ENCODE measurements at places on chromosomes 16 and 17.
A peak's percentile ranks its signal among the peaks of the same experiment; 100 is the strongest.

- DNase-seq = no peak
Observed at GRCh38 chr16:81175325-81175891, 63.1 kb upstream of the BCO1 start.

- no peak for DNase-seq
Observed at GRCh38 chr16:72270531-72270930, 98.6 kb upstream of the PMFBP1 start.

GRCh38 chr16:20920091-20920490 lies 19.5 kb downstream of the LYRM1 start:
- no peak for DNase-seq

GRCh38 chr16:27722892-27723450 lies 173.0 kb downstream of the KATNIP start:
- no peak for DNase-seq

GRCh38 chr16:83807327-83807709 lies 460 bp upstream of the HSBP1 start:
- no peak for DNase-seq

DNA sequence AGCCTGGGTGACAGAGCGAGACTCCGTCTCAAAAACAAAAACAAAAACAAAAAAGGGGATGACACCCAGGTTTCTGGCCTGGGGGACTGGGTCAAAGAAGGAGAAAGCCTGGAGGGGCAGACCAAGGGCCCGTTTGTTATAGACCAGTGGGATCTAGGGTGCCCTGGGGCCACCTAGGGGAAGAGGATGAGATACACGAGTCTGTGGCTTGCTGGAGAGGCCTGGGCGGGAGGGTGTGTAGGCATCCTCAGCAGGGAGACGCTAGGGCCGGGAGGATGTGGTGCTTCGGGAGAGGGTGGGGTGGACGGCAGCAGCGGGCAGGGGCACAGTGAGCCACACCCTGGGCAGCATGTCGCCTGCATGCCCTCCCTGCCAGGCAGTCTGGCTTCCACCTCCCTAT lies 17.1 kb upstream of the CRK start:
- DNase-seq = no peak

DNA sequence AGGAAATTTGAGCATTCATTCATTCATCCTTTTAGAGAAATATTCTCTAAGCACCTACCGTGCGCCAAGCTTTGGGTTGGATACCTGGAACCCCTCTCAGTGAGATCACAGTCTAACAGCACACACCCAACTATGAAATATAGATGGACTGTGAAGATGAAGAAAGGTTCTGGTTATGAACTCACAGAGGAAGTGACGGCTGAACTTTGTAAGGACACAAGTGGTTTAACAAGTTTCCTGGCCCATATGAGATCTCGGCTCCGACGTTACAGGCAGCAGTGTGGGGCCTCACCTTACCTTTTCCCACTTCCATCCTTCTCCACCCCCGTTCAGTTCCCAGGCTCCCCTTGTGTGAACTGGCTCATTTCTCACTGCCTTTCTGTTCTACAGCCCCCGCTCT lies 406.2 kb downstream of the MAF start:
- no peak for DNase-seq

DNA sequence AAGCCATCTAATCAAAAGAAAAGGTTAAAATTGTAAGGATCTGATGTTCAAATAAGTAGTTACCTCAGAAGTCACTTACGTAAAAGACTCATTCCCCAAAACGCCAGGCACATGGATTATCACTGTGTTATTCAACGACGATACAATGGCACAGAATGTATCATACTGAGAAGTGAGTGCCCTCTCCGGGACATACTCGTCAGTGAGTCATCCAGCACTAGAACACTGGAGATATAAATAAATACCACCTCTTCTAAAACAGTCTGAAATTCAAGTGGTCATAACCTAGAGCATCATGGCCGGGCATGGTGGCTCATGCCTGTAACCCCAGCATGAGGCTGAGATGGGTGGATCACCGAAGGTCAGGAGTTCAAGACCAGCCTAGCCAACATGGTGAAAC lies 24.9 kb downstream of the USP31 start:
- DNase-seq = peak; percentile 69

DNA sequence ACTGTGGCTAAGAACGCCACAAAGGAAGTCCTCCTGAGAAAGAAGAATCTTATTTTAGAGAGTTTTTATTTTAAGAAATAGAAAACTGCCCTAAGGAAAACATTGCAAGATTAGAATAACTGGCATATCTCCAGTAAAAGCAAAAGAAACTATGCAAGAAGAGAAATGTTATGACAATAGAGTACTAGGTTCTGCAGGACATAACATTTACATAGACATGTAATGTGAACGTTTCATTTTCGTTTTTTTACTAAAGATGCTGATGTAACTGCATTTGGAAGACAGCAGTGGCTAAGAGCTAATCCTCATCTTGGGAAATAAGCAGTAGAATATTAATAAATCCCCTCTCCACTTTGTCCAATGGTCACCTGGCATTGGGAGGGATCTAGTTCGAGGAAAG lies 7.8 kb upstream of the ASGR2 start:
- no peak for DNase-seq

GRCh38 chr17:61770043-61770442 lies 93.3 kb downstream of the BRIP1 start:
- DNase-seq = no peak

- DNase-seq = peak; percentile 92
Observed at GRCh38 chr17:75515496-75516254, at the start of gene CASKIN2. Gene CASKIN2 (minus strand): TSS chr17:75515537. CDS start chr17:75513804, 1,733 bp downstream.

- DNase-seq = no peak
Observed at GRCh38 chr17:30074730-30075129, 41.9 kb upstream of the NSRP1 start.

- DNase-seq = no peak
Observed at GRCh38 chr17:74027444-74027843, 176.0 kb upstream of the RPL38 start.

DNA sequence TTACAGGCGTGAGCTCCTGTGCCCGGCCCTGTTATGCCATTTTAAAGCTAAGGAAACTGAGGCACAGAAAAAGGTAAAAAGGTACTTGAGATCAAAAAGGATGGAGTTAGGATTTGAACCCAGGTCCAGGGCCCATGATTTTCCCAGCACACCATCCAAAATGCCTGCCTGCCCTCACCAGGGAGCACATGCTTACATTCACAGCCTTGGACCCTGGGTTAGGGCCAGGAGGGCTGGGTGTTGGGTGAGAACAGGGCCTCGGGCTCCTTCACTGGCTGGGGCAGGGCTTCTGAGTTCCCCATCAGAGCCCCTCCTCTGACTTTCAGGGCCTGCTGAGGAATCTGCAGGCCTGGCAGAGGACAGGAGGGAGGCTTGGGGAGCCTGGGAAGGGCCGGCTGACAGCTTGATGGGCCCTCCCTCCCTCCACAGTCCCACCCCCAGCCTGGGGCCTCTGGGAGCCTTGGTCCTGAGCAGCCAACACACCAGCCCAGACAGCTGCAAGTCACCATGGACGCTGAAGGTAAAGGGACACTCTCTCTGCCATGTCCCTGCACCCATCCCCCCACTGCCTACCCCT lies at the start of gene QPRT:
QPRT (plus strand) TSS at position 490 of the 577 bp plus-strand sequence; CDS start at position 508, 18 bp downstream.
- DNase-seq = peak; percentile 73

- no peak for DNase-seq
Observed at GRCh38 chr17:2453866-2454265, 53.0 kb upstream of the MNT start.

DNA sequence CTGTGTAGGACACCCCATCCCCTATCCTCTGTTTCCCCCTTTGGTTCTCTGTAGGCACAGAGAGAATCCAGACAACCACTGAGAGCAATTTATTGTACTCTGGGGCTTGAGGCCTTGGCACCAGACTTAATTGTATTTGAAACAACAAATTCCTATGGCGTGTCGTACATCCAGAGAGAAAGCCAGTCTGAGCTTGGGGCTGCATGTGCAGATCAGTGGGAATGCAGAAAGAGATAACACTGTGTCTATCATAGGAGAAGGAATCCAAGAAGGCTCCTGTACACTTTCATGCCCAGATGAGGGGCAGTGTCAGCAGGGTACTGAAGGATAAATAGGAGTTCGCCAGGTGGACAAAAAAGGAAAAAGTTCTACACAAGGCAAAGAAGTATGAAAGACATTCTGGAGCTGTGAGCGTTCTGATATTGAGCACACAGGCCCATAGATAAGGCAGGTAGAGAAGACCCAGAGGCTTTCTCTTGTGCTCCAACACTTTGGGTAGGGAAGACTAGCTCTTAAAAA lies 22.0 kb upstream of the IL4R start:
- no peak for DNase-seq

- DNase-seq = no peak
Observed at GRCh38 chr17:51590071-51590656, 329.8 kb downstream of the UTP18 start.

- no peak for DNase-seq
Observed at GRCh38 chr17:7323731-7324437, 5.3 kb downstream of the NEURL4 start.

DNA sequence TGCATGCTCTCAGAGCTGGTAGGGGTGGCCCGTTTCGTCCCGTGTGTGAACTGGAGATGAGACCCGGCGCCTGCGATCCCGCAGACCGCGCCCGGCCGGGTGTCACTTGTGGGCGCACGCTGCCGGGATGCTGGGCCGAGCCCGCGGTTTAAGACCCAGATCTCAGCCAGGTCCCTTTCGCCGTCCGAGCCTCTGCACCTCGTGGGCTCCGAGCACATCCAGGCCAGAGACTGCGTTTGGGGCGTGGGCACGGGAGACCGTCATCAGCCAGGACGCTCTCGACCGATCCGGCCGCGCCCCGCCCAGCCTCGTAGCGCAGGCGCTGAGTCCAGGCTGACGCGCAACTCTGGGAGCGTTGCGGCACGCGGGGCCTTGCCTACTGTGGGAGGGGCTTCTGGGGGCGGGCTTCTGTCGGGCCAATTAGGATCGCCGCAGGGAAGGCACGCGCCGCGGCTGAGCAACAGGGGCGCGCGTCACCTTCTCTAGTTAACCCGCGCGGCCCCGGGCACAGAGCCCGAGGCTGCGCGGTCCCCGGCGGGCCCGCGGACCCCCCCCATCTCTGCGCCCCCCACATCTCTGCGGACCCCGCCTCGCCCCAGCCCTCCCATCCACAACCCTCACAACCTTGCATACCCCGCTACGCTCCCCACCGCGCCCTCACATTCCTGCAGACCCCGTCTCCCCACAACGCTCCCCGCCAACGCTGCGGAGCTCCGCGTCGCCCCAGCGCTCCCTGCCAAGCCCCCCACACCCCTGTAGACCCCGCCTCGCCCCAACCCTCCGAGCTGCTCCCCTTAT lies 687 bp upstream of the CEMP1 start:
- DNase-seq = peak; percentile 99

- DNase-seq = no peak
Observed at GRCh38 chr16:66569131-66569530, 2.9 kb downstream of the CMTM1 start.

- DNase-seq = peak; percentile 24
Observed at GRCh38 chr17:15261802-15262290, 3.3 kb downstream of the PMP22 start.

GRCh38 chr16:83530293-83530692 lies 277.5 kb upstream of the HSBP1 start:
- DNase-seq = no peak

- DNase-seq = no peak
Observed at GRCh38 chr16:84885342-84885910, 65.6 kb downstream of the CRISPLD2 start.

DNA sequence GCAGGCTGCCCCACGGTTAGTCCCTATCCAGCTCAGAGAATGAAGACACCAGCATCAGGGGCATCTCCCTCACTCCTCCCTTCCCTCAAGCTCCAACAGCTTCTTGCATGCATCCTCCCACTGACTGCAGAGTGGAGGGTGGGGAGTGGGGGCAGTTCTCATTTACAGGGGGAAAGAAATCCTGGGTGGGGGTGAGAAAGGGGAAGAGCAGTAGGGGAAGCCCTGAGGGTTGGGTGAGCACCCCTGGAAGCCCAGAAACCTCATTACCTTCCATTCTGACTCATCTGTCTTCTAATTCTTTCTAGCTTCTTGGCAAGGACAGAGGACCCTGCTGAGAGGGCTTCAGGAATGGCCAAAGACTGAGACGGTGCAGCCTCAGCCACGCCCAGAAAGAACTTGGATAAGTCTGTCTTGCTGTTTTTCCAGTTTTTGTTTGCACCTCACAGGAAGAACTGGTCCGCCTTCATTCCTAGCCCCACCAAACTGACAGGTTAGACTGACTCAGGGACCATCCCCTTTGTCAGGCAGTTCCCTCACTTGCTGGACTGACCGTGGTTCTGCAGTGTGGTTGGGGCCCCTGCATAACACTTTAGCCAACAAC lies 52.5 kb upstream of the WSB1 start:
- no peak for DNase-seq

- DNase-seq = no peak
Observed at GRCh38 chr17:79911430-79912399, 72.5 kb upstream of the CBX4 start.

DNA sequence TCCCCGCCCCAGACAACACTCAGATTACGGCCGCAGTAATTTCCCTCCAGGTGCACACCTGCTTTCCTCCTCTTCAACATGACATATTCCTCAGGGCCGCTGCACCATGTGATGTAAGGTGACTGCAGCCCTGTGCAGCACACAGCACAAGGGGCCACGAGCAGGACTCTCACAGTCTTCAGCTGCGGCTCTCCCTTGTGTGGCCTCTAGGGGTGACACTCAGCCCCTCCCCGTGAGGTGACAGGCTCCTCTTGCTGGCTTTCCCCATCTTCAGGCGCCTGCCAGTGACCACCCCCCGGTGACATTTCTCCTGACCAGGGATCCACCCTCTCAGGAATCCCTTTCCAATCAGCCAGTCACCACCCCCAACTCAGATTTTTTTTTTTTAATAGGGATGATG lies 31.3 kb upstream of the ABCC3 start:
- no peak for DNase-seq

DNA sequence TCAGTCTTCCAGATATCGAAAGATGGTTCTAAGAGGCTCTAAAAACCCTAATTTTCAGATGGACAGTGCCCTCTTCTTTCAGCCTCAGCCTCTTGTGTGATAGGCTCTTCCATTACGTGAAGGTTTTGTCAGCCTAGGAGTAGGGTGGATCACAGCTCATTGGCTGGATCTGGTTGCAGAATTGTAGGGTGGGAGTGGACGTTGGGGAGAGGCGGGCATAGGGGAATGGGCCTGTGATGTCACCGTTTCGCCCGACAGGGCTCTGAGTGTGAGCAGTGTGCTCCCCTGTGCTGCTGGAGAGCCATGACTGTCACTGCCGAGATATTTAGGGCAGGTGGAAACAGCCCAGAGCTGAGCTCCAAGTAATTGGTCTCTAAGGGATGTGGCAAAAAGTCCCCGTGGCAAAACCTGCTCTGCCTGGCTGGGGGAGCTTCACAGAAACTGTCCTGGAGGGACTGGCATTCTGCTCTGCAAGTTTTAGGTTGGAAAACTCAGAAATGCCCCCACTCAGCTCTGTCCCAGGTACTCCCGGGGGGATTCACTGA lies 6.2 kb upstream of the WFIKKN1 start:
- DNase-seq = no peak

- DNase-seq = no peak
Observed at GRCh38 chr17:31085563-31085962, 9.2 kb upstream of the NF1 start.

GRCh38 chr16:78505544-78506366 lies 406.3 kb downstream of the WWOX start:
- DNase-seq = peak; percentile 72

- DNase-seq = no peak
Observed at GRCh38 chr17:40509626-40510327, 8.4 kb upstream of the TNS4 start.

GRCh38 chr17:2854143-2855055 lies 58.2 kb downstream of the RAP1GAP2 start:
- DNase-seq = no peak

All from ACHN (cell line).